ENCODE measurements at places on chromosomes 3 and 15. TPM values are rescaled to one million over a fixed set of nuclear protein-coding genes. Genes with fewer than 3 reads are reported as not detected.

The FAM107A gene
- 0.13 TPM for total RNA-seq

The DUOX2 gene
- total RNA-seq = 0.42 TPM

The TPRG1 gene
- total RNA-seq = 0.20 TPM

The MAP1A gene
- 2.5 TPM for total RNA-seq

The WDR93 gene
- total RNA-seq = not detected

The DUSP7 gene
- total RNA-seq = 23.5 TPM

The TOP2B gene
- total RNA-seq = 181 TPM

- DNase-seq = no peak
Observed at GRCh38 chr15:64163659-64164362, 989 bp upstream of the PPIB start.

DNA sequence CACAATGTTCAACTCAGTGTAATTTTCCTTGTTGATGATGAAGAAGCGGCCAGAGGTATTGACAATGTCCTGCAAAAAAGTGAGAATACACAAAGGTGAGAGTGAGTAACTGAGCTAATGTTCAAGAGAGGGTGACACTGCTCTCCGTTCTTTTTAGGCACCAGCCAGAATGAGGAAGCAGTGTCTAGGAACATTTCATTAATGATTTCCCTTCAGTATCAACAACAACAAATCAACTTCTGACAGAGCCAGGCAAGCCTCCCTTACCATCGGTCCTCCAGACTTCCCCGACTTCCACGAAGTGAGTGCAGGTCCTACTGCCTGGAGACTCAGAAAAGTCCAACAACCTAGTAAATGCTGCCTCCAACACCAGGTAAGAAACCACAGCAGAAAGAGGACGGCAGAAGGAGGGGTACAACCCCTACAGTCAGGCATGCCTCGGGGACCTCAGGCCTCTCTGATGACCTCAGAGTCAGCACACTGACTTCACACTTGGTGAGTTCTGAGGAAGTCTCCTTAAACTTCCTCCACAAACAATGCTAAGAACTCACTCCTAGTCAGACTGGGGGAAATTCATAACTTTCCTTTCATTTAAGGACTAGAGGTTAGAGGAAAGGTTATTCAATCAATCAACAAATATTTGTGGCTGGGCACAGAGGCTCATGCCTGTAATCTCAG lies 62.7 kb downstream of the NPTN start:
- no peak for DNase-seq

DNA sequence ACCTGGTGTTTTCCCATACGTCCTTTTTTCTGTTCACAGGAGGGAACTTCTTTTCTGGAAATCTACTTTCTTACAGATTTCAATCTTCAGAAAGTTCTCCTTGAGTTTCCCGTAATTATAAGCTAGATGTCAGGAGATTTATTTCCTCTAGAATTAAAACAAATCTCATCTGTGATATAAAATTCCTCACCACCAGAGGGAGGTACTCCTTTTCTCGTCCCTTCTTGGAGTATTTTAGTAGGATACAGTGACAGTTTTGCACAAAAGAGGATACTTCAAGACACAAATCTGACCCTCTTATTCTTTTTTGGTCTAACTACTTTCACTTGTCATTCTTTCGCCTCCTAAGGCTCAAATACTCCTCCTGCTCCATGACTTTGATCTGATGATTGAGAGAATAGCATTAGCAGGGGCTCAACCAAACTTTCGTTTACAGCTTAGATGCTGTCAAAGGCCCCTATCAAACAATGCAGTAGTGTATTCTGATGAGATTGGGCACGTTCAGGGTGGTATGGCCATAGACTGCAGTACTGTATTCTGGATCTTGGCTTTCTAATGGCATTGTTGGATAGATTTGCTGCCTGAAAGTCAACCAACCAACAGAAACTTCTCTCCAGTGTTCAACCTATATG lies 38.0 kb downstream of the TMEM41A start:
- DNase-seq = no peak

DNA sequence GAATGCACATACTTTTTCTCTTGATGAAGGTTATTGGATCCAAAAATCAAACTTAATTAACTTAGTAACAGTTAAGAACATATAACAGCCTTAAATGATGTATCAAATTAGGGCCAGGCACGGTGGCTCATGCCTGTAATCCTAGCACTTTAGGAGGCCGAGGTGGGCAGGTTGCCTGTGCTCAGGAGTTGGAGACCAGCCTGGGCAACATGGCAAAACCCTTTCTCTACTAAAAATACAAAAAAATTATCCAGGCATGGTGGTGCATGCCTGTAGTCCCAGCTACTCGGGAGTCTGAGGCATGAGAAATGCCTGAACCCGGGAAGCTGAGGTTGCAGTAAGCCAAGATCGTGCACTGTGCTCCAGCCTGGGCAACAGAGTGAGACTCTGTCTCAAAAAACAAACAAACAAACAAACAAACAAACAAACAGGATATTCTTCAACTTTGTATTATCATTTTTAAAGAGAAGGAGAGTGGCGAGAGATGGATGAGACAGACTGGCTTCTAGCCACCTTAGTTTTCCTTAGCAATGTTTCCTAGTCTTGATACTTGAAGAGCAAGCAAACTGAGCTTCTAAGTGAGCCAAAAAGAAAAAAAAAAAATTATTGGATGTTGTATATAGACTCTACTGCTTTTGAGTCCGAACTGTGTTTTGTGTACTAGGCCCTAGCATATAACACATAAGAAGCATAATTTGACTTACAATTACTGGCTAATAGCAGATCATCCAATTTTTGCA lies 13.8 kb downstream of the SPRED1 start:
- no peak for DNase-seq

DNA sequence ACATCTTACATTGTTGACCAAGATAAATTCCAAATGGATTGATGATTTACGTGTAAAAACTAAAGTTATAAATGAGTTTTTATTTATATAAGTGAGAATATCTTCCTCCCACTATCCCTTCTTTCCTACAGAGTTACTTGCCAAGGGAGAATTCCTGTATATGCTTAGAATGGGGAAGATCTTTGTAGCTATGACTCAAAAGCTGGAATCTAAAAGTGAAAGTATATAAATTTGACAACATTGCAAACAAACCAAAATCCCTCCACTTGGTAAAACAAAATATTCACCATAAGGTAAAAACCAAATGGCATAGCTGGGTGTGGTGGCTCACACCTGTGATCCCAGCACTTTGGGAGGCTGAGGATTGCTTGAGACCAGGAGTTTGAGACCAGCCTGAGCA lies 52.7 kb upstream of the GCNT3 start:
- no peak for DNase-seq

DNA sequence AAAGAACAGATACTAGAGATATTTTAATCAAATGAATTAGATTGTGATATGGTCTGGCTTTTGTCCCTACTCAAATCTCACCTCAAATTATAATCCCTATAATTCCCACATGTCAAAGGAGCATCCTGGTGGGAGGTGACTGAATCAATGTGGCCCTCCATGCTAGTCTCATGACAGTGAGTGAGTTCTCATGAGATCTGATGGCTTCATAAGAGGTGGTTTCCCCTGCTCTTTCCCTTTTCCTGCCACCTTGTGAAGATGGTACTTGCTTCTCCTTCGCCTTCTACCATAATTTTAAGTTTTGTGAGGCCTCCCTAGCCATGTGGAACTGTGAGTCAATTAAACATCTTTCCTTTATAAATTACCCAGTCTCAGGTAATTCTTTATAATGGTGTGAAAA lies 82.8 kb downstream of the FAIM start:
- DNase-seq = no peak

DNA sequence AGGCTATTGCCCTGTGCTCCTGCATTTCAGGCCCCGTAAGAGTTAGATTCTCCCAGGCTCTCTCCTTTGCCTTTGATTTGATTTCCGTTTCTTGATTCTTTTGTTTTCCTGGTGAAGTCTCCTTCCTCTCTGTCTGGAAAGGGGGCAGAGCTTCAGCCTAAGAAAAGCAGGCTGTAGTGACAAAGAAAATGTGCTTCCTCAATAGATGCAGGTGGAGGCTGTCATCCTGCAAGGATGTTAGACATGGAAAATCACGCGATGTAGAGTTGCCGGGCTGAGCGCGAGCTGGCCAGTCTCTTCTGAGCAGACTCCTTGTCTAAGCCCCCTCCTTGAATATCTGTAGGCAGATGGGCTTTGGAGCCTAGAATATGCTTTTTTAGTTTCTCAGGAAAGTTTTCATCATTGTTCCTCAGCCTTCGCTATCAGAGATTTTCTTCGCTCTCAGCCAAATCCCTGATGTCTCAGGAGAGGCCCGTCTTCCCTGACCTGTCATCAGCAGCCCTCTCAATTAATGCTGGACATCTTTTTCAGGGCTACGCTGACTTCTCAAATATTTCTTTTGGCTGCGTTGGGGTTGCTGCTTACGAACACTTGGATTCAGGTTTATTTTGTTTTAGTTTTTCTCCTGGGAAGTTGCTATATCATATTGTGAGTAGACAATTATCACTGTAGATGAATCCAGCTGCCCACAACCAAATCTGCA lies 163.6 kb downstream of the ITPR1 start:
- DNase-seq = no peak

- no peak for DNase-seq
Observed at GRCh38 chr15:89820666-89821611, 6.3 kb upstream of the ANPEP start.

DNA sequence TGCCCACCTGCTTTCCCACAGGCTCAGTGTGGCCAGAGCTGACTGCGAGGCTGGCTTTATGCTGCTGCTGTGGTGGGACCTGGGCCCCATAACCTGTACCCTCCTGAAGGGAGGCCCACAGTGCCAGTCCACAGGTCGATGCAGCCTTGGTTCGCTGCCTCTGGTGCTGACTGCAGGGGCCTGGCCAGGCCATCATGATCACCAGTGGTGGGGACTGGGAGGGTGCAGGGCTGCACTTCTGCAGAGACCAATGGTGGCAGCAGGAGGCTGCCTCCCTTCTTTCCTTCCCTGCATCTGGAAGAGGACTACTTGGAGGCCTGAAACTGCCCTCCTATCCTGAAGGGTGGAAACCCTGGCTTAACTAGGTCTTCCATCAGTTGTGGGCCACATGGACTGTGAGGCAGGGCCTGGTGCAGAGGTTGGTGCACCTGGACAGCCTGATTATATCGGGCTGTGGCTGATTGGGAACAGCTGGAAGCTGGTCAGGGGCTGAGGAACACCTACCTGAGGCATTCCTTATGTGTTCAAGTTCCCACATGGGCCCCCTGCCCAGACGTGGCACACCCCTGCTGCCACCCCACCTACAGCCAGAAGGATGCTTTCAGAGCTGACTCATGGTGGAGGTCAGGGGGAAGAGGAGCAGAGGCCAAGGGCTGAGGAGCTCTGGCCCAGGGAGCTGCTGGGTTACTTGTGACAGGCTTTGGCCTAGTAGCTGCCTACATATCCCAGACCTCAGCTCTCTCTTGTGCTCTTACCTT lies 29.8 kb downstream of the POMGNT2 start:
- no peak for DNase-seq

DNA sequence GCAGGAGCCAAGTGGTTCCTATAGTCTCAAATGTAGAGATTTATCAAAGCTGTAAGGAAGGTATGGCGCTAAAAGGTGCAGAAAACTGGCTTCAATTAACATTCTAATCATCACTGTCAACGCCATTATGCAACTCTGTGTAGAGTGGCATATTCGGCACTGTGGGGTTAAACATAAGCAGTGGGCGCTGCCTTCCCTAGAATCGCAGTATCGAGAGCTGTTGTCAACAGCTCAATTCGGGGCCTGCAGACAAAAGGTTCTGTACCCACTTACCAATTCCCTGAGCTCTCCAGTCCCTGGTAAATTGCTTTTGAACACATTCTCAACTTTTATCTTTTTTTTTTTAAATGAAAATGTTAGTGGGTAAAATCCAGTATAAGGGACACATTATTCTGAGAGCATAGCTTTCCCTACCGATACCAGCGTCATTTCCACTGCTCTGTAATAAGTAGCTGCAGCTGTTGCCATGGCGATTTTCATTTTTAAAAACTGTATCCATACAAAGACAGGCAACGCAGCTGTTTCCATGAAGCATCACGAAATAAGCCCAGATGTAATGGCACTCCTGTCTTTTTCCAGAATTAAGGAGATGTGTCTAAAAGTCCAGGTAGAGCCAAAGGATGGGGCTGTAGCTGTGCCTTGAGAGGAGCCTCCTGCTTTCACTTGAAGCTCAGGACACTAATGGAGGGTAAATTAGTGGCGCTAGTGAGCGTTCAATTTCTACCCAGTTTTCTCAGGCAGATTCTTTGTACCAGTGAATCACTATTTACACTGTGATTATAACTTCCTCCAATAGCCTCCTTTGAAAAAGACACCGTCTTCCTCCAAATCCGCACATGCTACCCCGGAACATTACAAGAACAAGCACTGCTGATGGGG lies 250.3 kb downstream of the SLC9A9 start:
- no peak for DNase-seq

- DNase-seq = no peak
Observed at GRCh38 chr3:11117591-11117990, 36.7 kb upstream of the HRH1 start.

- no peak for DNase-seq
Observed at GRCh38 chr3:112334691-112335433, 1.9 kb downstream of the CD200 start.

GRCh38 chr3:150249779-150250470 lies 158.2 kb upstream of the TSC22D2 start:
- DNase-seq = no peak

GRCh38 chr3:165669967-165670366 lies 167.3 kb downstream of the BCHE start:
- DNase-seq = no peak

- no peak for DNase-seq
Observed at GRCh38 chr15:51367322-51367976, 26.0 kb downstream of the GLDN start.

DNA sequence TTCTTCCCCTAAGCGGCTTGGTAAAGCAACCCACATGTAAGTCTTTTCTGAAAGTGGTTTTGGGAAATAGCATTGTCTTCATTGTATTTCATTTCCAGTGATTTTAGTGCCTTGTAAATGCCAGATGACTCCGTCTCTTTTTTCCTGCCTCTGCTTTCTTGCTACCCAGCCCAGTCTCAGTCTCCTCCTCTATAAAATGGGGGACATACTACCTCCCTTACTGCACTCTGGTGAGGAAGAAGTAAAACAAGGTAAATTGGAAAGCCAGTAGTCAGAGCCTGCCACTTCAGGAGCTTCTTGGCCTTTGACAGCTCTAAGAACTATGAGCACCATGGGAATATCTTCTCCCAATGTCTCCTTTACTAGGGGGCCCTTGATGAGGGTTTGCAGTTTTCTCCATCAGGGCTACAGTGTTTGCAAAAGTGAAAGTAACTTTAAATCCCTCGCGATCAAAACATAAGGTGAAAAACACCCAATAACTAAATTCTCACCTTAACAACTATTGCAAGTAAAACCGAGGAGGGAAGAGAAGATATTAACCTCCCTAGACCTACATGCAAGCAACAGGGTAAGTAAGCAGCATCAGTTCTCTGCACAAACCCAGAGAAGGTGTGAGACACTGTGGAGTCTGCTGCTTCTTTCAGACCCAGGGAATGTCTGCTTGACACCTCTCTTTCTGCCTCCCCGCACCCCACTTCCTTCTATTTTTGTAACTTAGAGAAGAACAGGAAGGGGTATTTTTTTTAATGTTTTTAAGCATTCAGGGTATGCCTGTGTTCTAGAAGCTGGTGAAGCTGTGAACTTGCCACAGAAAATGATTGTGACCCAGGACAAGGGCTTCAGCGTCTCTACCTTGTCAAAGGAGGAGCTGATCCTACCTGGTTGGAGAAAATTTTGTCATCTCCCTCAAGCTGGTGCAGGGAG lies 159.1 kb upstream of the EOMES start:
- DNase-seq = no peak

GRCh38 chr3:60229502-60229901 lies 1021.8 kb downstream of the FHIT start:
- no peak for DNase-seq
